Psoas muscle (tissue), 8 donors: ENCODE measurements at places on chromosomes 5 and 9. TPM values are rescaled to one million over a fixed set of nuclear protein-coding genes. Genes with fewer than 3 reads are reported as not detected.

Gene NIM1K
- total RNA-seq, result not detected

DNA sequence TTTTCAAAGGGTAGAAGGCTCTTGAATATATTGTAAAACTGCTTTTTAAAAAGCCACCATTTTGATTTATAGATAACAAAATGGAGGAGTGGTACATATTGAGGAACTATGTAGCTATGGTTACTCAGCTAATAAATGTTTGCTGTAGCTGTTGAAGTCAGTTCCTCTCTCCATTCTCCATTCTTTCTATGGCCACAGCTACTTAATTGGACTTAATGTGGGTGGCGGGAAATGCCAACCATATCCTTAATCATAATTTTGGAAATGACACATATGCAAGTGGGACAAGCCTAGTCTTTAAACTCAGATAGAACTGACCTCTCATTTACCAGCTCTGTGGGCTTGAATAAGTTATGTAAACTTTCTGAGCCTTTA is 10.6 kb downstream of the CDKN2A start:
- H3K4me3 ChIP-seq, result no peak overlapping the region
- peaks cover 87% of the 10 kb centered on the region for H3K27me3 ChIP-seq
- H3K36me3 ChIP-seq, result no peaks in the 10 kb centered on the region
- H3K27ac ChIP-seq, result no peak overlapping the region
- H3K4me1 ChIP-seq, result no peaks in the 10 kb centered on the region

DNA sequence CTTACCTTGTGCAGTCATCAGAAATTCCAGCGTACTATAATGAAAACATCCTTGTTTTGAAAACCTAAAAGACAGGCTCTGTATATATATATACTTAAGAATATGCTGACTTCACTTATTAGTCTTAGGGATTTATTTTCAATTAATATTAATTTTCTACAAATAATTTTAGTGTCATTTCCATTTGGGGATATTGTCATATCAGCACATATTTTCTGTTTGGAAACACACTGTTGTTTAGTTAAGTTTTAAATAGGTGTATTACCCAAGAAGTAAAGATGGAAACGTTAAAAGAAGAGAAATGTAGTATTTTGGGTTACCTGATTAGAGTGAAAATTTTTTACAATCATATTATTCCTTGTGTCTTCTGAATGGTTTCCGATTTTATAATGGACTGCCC is 131.4 kb downstream of the CDH6 start:
- DNase-seq, result no peak
- no peaks in the 10 kb centered on the region for H3K36me3 ChIP-seq
- H3K27me3 ChIP-seq, result no peaks in the 10 kb centered on the region
- no peak overlapping the region for H3K4me3 ChIP-seq
- no peaks in the 10 kb centered on the region for H3K4me1 ChIP-seq
- no peak overlapping the region for H3K27ac ChIP-seq

- no peak overlapping the region for H3K4me3 ChIP-seq
- H3K4me1 ChIP-seq, result no peaks in the 10 kb centered on the region
- H3K27ac ChIP-seq, result no peak overlapping the region
- H3K36me3 ChIP-seq, result no peaks in the 10 kb centered on the region
- DNase-seq, result no peak
Measured at GRCh38 chr5:170403675-170404074, 14.5 kb upstream of the KCNMB1 start.

DNA sequence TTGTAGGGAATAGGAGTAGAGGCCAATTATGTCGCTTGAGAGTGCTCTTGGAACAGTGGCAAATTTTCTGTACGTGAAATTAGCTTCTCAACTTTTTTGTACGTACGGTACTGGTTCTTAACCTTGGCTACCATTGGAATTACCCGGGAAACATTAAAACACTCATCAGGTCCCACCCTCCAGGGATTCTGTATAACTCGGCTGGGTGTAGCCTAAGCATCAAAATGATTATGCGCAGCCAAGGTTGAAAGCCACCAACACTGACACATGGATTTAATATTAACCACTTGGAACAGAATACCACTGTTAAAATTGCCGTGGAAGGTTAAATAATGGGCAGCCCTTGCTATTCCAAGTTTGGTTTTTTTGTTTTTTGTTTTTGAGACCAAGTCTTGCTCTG is 17.4 kb downstream of the DNAJA1 start:
- peaks cover 18% of the 10 kb centered on the region for H3K36me3 ChIP-seq
- peaks cover 14% of the 10 kb centered on the region for H3K4me1 ChIP-seq
- no peak overlapping the region for H3K27ac ChIP-seq
- H3K4me3 ChIP-seq, result no peak overlapping the region
- H3K27me3 ChIP-seq, result no peaks in the 10 kb centered on the region
- DNase-seq, result no peak

DNA sequence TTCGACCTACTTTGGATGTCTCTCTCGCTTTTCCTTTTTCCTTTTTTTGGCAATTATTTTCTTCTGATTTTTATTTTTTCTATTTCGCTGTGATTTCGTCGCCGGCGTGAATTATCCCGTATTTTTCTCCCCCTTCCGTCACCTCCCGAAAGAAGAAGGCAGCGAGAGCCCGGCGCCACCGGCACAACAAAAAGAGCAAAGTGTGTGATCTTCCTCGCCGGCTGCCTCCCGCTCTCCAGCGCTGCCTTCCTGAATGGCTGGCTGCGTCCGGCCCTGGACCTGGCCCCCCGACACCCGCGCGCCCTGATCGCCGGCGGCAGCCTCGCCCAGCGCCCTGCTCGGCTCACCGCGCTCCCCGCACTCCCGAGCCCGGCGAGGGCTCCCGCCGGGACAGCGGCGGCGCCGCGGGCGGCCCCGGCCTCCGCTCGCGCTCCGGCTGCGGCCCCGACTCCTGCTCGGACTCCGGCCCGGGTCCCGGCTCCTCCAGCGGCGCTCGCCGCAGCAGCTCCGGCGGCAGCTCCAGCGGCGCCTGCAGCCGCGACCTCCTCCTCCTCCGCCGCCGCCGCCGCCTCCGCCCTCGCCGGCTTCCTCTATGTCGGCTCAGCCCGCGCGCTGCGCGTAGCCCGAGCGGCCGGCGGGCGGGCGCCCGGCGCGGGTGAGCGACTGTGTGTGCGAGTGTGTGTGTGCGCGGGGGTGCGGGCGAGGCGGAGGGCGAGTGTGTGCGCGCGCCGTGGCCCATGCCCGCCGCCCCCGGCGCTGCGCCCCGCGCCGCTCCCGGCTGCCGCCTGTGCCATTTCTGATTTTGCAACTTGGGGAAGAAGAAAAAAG is 960 bp downstream of the NR2F1 start:
- DNase-seq, result peak; percentile 45
- peak overlapping the region; percentile 41 for H3K27ac ChIP-seq
- H3K4me3 ChIP-seq, result peak overlapping the region; percentile 71

DNA sequence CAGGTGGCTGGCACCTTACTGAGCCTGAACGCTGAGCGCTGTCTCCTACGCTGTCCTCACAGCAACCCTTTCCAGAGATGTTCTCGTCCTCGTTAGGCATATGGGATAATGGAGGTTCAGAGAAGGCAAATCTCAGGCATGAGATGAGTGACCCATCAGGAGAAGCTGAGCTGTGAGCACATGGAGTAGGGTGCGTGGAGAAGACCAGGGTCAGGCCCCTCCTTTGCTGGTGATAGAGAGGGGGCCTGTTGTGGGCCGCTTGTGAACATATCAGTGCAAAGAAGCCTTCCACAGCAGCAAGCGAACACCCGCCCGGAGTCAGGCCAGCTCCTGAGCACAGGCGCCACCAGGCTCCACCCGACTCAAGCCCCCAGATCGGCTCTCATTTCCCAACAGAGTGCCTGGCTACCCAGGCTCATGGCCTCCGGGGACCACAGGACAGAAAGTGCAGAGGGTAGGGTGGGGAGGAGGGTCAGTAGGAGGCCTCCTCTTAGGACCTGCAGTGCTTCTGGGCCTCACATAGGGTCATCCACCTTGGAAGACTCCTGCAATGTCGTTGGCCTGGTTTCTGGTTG is 15.0 kb upstream of the TIFAB start:
- no peak overlapping the region for H3K27ac ChIP-seq
- no peaks in the 10 kb centered on the region for H3K36me3 ChIP-seq
- H3K4me1 ChIP-seq, result no peaks in the 10 kb centered on the region
- DNase-seq, result no peak

DNA sequence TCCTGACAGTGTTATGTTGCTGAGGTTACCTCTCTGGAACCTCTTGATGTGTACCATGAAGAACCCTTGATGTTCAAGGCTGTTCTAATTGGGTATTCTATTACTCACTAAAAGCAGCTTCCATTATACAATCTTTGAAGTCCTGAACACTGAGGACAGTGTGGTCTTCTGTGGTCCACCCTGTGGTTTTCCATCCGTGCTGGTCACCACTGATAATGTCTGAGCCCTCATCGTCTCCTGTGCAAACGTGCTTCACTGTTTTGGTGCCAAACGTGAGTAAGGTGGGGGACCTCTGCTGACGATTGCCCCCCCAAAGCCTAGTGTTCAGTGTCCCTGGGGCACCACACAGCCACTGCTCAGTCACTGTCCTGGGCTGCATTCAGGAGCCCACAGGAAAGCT is 259.7 kb upstream of the ANKRD55 start:
- no peaks in the 10 kb centered on the region for H3K27me3 ChIP-seq
- H3K4me3 ChIP-seq, result no peak overlapping the region
- no peak for DNase-seq
- H3K4me1 ChIP-seq, result no peaks in the 10 kb centered on the region

Gene NEUROG1
- total RNA-seq, result not detected

Gene PCDHGC4
- total RNA-seq, result 1.2 TPM

Gene AQP7
- 45.0 TPM for total RNA-seq

Gene ECM2
- 7.8 TPM for total RNA-seq

DNA sequence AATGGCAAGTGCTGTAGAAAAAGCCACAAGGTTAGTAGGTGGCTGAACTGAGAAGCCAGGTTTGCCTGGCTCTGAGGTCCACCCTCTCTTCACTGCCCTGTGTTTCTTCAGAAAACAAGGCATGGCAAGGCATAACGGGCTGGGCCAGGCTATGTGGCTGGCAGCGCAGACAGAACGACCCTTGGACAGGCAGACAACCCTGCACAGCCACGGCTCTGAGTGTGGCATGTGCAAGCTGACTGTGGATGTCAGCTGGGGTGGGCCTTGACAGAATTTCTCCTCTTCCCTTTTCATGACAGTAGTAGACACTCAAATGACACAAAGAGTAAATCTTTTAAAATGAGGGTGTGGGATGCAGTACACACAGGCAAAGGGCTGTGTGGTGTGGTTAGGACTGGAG is 81.7 kb downstream of the MACROH2A1 start:
- no peak for DNase-seq
- no peaks in the 10 kb centered on the region for H3K4me1 ChIP-seq
- no peak overlapping the region for H3K27ac ChIP-seq
- H3K4me3 ChIP-seq, result no peak overlapping the region

DNA sequence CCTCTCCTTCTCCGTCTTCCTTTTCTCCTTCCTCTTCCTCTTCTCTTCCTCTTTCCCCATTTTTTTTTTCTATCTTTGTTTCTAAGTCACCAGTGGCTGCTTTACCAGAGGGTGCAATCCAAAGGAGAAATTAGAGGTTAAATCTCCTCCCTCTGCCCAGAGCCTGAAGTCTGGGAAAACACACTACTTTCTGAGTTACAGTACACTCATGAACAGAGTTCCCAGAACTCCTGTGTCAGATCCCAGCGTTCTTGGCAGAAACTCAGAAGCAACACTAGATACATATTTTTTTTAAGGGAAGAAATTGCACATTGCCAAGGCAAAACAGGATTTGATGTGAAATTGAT is 189.0 kb downstream of the SNCAIP start:
- no peaks in the 10 kb centered on the region for H3K36me3 ChIP-seq
- no peak overlapping the region for H3K4me3 ChIP-seq
- no peak for DNase-seq
- no peaks in the 10 kb centered on the region for H3K4me1 ChIP-seq
- H3K27me3 ChIP-seq, result no peaks in the 10 kb centered on the region

Gene MOB3B
- total RNA-seq, result 1.1 TPM

- no peaks in the 10 kb centered on the region for H3K27me3 ChIP-seq
- H3K4me1 ChIP-seq, result no peaks in the 10 kb centered on the region
- H3K27ac ChIP-seq, result no peak overlapping the region
- no peak overlapping the region for H3K4me3 ChIP-seq
Measured at GRCh38 chr5:22643356-22643755, 209.8 kb downstream of the CDH12 start.

GRCh38 chr5:147407094-147407681 is 102.7 kb downstream of the DPYSL3 start:
- H3K4me3 ChIP-seq, result no peak overlapping the region
- peak overlapping the region; percentile 36 for H3K27ac ChIP-seq
- no peaks in the 10 kb centered on the region for H3K27me3 ChIP-seq
- H3K36me3 ChIP-seq, result no peaks in the 10 kb centered on the region

GRCh38 chr9:133643978-133644760 is 8.0 kb downstream of the DBH start:
- H3K4me1 ChIP-seq, result no peaks in the 10 kb centered on the region
- H3K36me3 ChIP-seq, result no peaks in the 10 kb centered on the region
- no peak overlapping the region for H3K4me3 ChIP-seq
- no peak overlapping the region for H3K27ac ChIP-seq
- peaks cover 7% of the 10 kb centered on the region for H3K27me3 ChIP-seq

DNA sequence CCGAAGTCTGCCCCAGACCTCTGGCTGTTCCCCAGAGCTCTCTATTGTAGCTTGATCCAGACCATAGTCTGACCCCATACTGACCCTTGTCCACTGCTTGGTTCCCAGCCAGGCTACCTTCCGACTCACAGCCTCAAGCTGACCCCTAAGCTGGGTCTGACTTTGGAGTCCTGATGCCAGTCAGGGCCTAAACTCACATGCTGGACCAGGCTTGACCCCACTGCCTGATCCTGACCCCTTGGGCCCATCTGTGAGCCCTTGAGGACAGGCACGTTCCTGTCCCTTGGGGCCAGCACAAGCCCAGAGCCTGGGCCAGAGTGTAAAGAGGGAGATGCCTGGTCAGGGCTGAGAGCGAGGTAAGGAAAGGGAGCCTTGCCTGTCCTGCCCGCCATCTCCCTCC is 32.7 kb upstream of the ENHO start:
- no peaks in the 10 kb centered on the region for H3K27me3 ChIP-seq
- no peaks in the 10 kb centered on the region for H3K36me3 ChIP-seq
- H3K4me1 ChIP-seq, result peaks cover 44% of the 10 kb centered on the region
- H3K4me3 ChIP-seq, result no peak overlapping the region

Gene SPRY4
- 6.3 TPM for total RNA-seq

Gene CAMK4
- total RNA-seq, result 0.02 TPM

DNA sequence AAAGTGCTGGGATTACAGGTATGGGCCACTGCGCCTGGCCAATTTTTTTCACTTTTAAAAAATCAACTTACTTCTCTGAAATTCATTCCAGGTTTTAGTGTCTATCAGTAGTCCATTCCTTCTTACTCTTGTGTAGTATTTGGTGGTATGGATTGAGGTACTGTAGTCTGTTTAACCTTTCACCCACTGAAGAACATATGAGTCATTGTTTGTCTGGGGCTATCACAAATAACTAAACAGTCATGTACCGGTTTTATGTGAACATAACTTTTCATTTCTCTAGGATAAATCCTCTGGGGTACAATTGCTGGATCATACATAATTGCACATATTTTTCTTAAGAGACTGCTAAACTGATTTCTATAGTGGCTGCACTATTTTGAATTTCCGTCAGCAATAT is 1188.0 kb upstream of the CDH9 start:
- H3K4me1 ChIP-seq, result no peaks in the 10 kb centered on the region
- no peaks in the 10 kb centered on the region for H3K27me3 ChIP-seq
- no peak overlapping the region for H3K27ac ChIP-seq
- no peak overlapping the region for H3K4me3 ChIP-seq

Gene VCAN
- 14.1 TPM for total RNA-seq

- peaks cover 12% of the 10 kb centered on the region for H3K4me1 ChIP-seq
- no peak overlapping the region for H3K27ac ChIP-seq
- no peaks in the 10 kb centered on the region for H3K36me3 ChIP-seq
- DNase-seq, result no peak
- H3K27me3 ChIP-seq, result peaks cover 3% of the 10 kb centered on the region
Measured at GRCh38 chr5:154487541-154487940, 9.5 kb upstream of the HAND1 start.

GRCh38 chr9:93318480-93318879 is 133.0 kb upstream of the FAM120A start:
- no peak overlapping the region for H3K4me3 ChIP-seq
- no peak overlapping the region for H3K27ac ChIP-seq
- no peaks in the 10 kb centered on the region for H3K4me1 ChIP-seq
- DNase-seq, result no peak
- no peaks in the 10 kb centered on the region for H3K27me3 ChIP-seq
